Hematopoietic multipotent progenitor cell treated with erythropoietin and hydrocortisone succinate and interleukin-3 and kit ligand, for 6 days (in vitro differentiated cells): ENCODE measurements at places on chromosomes 1 and 21.

GRCh38 chr21:42841156-42841915, 38.0 kb downstream of the WDR4 start:
- DNase-seq, result no peak

GRCh38 chr1:226322986-226323385, 14.0 kb upstream of the LIN9 start:
- DNase-seq, result no peak

- no peak for DNase-seq
These were observed 32.7 kb upstream of the ZBTB40 start for GRCh38 chr1:22418933-22419382.

- no peak for DNase-seq
These were observed 72.5 kb downstream of the SYDE2 start for GRCh38 chr1:85128316-85128715.

- DNase-seq, result peak; percentile 99
These were observed 2.5 kb upstream of the CERS2 start for GRCh38 chr1:150976879-150977694.

DNA sequence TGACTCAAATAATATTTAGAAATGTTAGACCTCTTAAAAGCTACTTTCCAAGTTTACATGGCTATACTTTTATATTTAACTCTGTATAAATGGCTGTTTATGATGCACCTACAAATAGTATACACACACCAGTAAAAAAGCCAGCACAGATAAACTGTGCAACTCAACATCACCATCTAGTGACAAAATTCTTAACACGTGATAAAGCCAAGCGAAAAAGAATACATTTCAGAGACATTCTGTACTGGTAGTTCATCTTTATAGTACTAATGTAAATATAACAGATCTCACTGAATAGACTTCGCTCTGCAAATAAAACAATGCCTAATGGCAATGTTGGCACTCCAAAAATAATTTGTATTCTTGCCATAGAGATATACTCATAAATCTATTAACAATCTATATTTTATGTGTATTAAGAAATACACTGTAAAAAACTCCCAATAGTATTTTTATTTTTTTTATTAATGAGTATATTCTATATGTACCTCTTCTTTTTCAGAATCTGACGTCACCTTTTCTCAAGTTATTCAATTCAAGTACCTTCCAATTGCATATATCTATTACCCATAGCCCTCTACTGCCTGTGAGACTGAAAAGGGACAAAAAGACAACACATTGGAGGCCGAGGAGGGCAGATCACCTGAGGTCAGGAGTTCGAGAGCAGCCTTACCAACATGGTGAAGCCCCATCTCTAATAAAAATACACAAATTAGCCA, 100.2 kb downstream of the DPYD start:
- peak; percentile 70 for DNase-seq

- DNase-seq, result no peak
These were observed 16.7 kb downstream of the FRRS1 start for GRCh38 chr1:99749504-99750347.

DNA sequence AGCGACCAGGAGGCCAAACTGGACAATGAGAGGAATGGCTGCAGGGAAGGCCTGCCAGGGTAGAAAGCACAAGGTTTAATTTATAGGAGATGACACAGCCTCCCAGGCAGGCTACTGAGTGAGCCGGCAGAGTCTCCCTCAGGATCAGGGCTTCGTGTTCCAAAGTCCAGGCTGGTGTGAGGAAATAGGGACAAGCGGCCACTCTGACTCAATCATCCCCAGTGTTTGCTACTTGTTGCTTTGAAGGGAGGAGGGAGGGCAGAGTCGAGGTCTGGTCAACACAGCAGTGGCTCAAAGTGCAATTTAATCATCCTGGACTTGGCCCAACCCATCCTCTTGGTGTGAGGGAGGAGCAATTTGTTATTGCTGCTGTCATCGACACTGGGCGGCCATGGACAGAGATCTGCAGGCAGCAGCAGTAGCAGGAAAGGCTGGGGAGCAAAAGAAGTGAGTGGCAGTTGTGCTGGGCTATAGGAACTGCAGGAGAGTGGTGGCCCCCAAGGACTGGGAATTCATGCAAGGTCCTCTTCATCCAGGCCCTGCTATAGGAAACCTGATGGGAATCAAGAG, 27.5 kb downstream of the TBX15 start:
- no peak for DNase-seq

DNA sequence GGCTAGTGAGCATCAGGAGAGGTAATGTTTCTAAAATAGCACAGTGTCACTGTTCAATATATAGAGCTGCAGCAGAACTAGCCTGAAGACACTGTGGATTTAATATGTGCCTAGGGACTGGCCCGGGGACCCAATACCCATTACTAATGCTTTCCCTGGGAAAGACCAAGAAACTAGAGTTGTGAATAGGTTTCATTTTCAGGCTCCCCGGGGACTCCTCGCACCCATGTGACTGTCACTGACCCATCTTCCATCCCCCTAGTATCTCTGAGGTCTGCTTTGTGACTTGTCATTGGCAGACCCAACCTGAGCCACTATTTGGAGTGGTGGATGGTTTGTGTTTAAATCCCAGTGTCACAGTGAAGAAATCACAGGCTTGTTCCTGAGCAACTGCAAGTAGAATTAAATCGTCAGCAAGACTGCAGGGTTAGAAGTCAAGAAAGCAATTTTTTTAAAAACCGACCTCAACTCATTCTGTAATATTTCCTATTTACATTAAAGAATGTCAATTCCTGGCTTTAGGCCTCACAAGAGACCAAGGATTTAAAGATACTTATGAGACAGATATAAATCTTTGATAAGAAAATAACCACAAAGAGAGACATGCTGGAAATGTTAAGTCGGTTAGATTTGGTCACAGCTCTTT, 130.0 kb upstream of the TNR start:
- no peak for DNase-seq

DNA sequence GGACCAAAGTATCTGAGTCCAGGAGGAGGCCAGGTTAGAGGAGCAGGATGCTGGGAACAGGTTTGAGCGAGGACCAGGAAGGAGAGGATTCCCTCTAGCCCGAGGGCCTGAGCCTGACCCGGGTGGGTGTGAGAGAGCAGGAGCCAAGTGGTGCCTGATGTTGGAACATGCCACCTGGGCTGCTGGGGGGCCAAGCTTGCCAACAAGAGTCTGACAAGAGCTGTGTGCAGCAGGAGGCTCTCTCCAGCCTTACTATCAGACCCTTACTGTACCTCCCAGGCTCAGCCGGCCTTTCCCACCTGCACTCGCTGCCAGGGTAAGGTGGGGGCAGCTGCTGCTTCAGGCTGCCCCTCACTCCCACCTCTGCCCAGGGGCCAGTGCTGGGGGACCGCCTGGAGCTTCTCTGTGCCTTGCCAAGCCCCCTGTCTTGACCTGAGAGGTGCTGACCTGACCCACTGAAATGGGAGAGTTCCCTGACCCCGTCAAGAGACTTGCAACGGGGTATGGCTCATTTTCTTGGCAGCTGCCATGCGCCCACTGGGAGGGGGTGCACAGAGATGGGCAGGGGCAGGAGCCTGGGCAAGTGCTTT, 159.6 kb upstream of the VAMP3 start:
- no peak for DNase-seq

- no peak for DNase-seq
These were observed 14.1 kb downstream of the SYT6 start for GRCh38 chr1:114139540-114139939.

GRCh38 chr1:227940791-227941241, 6.9 kb downstream of the WNT9A start:
- DNase-seq, result no peak

DNA sequence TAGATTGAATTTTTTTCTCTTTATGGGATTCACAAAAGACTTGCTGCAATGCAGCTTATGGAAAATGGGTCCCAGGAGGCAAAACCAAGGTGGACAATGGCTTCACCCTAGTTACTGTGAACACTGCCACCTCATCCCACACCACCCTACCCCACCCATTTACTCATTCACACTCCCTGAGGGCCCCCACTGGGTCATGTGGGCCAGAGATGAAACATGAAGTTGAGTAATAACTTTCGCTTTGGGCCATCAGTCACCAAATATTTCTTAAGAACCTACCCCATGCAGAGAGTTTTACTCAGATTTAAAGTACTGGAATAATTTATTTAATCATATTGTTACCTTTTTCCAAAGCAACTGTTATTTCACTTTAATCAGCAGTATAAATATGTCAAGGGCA, 191.8 kb downstream of the TPR start:
- DNase-seq, result no peak

DNA sequence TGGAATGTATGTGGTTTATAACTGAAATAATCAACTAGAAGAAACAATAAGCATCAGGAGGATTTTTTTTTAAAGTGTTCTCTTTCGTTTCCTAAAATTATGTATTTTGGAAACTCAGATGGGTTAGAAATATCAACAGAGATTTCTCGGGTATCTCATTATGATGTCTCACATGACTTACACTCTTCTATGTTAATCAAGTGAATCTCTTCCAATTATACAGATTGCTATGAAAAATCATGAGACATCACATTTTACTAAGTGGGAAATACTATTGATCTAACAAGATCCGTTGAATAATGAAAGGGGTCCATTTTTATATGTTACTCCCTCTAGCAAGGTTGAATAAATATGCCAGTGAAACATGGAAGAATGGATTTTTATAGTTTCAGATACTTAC, 54.7 kb upstream of the NRIP1 start:
- no peak for DNase-seq

- no peak for DNase-seq
These were observed 16.5 kb downstream of the AKR7A3 start for GRCh38 chr1:19272064-19272463.

GRCh38 chr1:222523852-222524251, 24.1 kb downstream of the HHIPL2 start:
- no peak for DNase-seq

GRCh38 chr1:55244476-55245099, 29.4 kb upstream of the USP24 start:
- DNase-seq, result peak; percentile 66

DNA sequence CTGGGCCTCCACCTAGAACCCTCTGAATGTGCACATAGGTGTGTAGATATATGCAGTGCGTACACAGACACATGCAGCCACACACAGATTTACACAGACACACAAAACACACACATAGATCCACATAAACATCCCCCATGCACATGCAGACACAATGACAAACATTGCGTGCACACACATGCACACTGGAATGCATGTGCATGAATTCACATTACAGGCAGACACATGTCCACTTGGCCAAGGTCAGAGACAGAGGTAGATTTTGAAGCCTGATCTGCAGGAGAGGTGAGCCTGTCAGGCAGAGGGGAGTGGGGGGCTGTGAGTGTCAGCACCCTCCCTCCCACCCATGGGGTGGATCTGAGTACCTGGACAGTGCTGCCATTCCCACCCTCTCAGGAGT, 338.5 kb downstream of the PTPRU start:
- DNase-seq, result no peak

DNA sequence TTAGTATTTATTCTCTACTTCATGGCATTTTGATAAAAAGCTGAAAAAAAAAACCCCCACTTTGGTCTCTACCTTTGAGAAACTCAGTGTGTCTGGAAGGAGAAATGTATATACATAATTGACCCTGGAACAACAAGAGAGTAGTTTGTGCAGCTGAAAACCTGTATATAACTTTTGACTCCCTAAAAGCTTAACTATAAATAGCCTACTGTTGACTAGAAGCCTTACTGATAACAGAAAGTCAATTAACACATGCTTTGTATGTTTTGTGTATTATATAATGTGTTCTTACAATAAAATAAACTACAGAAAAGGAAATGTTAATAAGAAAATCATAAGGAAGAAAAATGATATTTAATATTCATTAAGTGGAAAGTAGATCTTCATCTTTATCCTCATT, 88.0 kb downstream of the NEK7 start:
- no peak for DNase-seq

GRCh38 chr1:220696226-220696862, 6.2 kb downstream of the C1orf115 start:
- DNase-seq, result no peak
